ENCODE measurements at places on chromosomes 13 and 19.

DNA sequence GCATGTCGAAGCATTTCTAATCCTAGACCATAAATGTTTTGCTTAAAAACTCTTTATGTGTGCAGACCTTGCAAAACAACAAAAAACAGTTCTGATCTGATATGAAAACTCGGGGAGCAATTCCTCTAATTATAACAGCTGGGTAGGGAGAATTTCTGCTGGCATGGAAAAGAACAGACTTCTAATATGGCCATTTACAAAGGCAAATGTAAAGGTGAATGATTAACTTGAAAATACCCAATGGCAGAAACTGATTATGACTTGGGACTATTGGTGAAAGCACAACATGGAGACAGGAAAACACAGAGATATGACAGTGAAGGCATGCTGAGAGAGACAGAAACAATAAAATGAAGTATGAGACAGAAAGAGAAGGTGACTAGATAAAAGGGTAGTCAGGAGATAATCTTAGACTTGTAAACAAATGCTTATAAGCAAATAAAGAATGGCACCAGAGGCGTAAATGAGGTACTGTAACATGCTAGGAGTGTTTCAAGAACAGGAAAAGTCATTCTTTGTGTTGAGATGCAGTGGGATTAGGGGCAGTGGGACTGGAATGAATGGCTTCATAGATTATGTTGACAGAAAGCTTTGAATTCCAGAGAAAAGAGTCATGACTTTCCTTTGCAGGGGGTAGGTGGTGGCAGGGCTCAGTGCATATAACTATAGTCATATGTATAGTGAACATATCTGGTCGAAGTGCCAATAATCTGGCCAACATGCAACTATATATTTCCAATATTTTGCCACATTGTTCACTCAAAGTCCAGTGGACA is 393.0 kb downstream of the ITGBL1 start:
- no peak for DNase-seq

- peak; percentile 86 for DNase-seq
These were observed 4.8 kb downstream of the IER2 start for GRCh38 chr19:13154911-13155471.

- no peak for DNase-seq
These were observed 2.3 kb downstream of the TFDP1 start for GRCh38 chr13:113586661-113587479.

DNA sequence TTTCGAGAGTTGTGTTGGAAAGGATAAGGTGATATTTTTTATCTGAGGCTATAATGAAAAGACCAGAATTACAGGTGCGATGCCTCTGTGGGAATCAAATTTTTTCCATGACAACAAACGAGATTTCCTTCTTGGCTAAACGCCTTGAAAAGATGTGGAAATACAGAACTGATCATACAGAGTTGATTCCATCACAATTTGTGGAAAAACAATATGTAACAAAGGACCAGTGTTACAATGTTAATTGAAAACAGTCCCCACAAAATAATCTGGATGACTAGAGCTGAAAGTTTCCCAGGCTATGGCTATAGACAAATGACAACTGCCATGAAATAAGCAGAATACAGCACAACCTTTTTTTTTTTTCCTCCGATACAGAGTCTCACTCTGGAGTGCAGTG is 628.9 kb downstream of the DIAPH3 start:
- DNase-seq = no peak

- peak; percentile 57 for DNase-seq
These were observed 661.7 kb upstream of the SLITRK1 start for GRCh38 chr13:84543962-84544361.

DNA sequence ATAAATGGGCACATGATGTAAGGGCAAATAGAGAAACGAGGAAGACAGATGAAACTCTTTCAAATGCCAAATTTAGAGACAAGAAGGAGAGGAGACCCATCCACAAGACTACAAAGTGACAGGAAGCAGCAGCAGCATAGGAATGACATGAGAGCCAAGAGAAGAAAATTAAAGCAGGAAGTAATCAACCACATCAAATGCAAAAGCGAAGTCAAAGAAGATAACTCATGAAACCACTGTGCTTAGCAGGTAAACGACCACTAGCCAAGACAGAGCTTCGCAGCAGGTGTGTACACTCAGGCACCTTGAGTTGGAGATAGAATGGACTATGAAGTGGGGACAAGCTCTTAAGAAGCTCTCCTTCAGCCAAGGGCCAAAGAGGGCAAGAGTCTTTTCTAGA is 64.1 kb downstream of the KLF12 start:
- DNase-seq = no peak

DNA sequence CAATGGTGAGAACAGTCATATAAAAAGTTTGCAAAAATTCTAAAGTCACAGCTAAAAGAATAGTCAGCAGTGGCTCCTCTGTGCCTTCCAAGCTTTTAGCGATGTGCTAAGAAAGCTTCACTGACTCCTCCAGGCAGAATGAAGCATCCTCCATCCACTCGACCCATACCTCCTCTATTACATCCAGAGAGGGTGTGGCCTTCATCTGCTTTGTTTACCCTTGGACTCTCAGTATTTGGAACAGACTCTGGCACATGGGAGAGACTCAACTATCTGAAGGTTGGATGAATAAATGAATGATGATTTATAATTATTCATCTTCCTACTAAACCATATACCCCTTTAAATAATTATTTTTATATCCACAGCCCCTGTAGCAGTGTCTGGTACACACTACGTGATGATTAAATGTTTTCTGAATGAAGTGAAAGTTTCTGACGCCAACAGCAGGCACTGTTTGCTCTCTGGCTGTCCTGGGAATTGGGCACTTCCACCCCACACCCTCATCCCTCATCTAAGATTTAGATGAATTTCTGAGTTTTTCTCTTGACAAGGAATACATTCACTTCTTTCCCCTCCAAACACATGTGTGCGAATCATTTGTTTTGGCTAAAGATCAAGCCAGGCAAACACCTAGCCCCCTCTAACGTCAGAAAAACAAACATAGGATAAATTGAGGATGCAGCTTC is 93.9 kb downstream of the NUFIP1 start:
- no peak for DNase-seq

GRCh38 chr13:79070343-79070974 is 335.6 kb downstream of the RBM26 start:
- no peak for DNase-seq

GRCh38 chr13:46893798-46894560 is 2.9 kb downstream of the HTR2A start:
- DNase-seq = peak; percentile 84

DNA sequence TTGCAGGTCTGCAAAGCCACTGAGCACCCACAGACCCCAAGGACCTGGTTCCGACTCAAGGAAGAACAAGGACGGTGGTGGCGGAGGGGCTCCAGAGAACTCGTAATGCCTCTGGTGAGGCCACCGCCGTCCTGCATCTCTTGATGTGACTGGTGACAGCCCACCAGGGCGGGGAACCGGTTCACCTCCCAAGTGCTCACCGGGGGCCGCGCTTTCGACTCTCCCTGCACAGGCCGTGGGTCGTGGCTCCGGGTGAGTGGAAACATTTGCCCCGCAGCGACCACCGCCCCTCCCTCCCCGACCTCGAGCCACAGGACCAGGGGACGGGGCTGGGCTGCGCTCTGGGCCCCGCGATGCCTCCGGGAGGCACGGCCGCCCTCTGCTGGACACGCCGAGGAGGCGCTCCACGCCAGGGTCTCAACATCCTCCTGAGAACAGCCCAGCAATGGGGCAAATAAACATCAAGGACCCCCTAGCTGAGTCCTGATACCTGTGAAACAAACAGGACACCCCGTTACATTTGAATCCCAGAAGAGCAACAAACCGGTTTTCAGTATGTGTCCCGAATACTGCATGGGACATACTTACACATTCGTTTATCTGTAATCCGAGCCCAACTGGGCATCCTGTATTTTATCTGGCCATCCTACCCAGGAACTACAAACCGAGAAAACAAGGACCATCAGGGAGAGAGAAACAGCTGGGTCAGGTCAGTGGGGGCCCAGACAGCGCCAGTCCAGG is 3.9 kb upstream of the PLPP2 start:
- no peak for DNase-seq

- no peak for DNase-seq
These were observed 16.3 kb upstream of the GSX1 start for GRCh38 chr13:27775943-27776342.

- peak; percentile 35 for DNase-seq
These were observed 81.1 kb downstream of the ZNF429 start for GRCh38 chr19:21586311-21587116.

GRCh38 chr19:46426035-46426505 is 2.7 kb downstream of the PNMA8C start:
- peak; percentile 66 for DNase-seq

GRCh38 chr19:1805401-1806183 is 6.5 kb downstream of the ATP8B3 start:
- no peak for DNase-seq

DNA sequence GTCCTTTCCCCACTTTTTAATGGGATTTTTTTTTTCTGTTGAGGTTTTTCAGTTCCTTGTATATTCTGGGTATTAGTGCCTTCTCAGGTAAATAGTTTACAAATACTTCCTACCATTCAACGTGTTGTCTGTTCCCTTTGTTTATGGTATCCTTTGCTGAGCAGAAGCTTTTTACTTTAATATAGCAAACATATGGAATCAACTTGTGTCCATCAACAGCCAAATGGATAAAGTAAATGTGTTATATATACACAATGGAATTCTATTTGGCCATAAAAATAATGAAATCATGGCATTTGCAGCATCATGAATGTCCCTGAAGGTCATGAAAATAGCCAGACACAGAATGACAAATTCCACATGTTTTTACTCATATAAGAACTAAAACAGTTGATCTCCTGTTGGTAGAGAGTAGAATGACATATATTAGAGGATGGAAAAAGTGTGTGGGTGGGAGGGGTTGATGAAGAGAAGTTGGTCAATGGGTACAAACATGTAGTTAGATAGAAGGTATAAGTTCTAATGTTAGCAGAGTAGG is 500.8 kb downstream of the SLITRK6 start:
- DNase-seq = no peak

- no peak for DNase-seq
These were observed 84.9 kb downstream of the ZIC5 start for GRCh38 chr13:99886706-99887105.

GRCh38 chr19:6720369-6721137 is at the start of gene C3:
Gene C3, minus strand, starts transcription at chr19:6720650. Its CDS starts 61 bp downstream, at chr19:6720589.
- peak; percentile 58 for DNase-seq

DNA sequence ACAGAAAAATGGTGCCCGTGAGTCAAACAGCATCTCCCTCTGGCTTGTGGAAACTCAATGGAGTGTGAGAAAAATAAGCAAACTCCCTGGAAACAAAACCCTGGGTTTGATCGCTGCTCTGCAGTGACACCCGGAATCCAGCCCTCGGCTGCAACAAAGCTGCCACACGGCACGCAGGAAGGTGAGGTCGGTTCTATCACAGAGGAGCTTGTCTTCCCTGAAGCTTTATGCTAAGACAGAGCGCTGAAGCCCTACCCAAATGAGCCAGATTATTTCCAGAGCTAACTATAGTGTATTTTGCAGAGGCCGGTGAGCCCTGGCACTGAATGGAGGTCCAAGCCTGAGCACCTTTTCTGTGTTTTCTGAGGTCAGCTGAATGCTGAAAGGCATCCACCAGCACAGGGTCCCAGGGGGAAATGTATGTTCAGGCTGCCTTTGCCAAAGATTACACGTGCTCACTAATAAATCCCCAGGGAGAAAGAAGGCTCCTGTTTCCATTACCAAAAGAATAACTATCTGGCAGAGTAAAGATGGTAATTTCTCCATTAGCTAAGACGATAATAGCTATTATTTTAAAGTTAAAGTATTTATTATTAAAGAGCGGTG is 77.8 kb downstream of the TSHZ3 start:
- DNase-seq = no peak

- DNase-seq = no peak
These were observed 399.1 kb upstream of the GPC6 start for GRCh38 chr13:92827503-92827902.

- no peak for DNase-seq
These were observed 12.1 kb upstream of the ANGPTL8 start for GRCh38 chr19:11227195-11227886.

DNA sequence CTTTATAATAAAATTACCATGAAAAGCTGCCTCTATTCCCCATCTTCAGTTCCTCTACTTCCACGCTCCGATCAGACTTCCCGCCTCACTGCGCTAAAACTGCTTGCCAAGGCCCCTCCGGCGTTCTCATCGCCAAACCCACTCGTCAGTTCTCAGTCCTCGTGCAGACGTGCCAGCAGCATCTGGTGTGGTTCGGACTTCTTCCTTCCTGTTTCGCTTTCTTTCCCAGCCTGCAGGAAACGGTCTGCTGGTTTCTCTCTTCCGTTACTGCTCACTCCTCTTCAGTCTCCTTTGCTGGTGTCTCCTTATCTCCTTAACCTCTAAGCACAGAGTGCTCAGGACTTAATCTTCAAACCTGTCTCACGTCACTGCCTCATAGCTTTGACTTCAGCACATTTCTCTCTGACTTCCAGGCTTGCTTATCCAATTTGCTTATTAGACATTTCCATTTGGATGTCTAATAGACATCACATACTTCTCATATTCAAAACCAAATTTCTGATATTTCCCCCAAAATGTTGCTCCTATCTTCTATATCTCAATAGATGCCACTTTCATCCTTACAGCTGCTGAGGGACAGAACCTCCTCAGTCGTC is 40.3 kb downstream of the RCBTB2 start:
- peak; percentile 87 for DNase-seq

DNA sequence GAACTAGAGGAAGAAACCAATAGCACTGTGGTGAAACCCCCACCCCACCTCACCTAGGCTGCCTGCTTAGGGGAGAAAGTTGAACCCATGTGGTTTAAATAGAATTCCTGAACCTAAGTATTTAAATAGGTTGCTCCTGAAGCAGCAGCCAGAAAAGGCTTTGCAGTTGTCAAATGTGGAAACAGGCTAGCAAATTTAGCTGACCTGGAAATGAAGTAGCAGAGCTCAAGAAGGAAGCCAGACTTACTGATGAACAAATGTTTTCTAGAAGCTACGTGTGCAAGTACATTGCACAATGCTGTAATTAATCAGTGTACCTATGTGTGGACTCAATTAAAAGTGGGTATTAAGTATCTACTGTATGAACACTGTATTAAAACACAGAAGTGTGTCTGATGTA is 61.3 kb downstream of the SCEL start:
- DNase-seq = no peak

DNA sequence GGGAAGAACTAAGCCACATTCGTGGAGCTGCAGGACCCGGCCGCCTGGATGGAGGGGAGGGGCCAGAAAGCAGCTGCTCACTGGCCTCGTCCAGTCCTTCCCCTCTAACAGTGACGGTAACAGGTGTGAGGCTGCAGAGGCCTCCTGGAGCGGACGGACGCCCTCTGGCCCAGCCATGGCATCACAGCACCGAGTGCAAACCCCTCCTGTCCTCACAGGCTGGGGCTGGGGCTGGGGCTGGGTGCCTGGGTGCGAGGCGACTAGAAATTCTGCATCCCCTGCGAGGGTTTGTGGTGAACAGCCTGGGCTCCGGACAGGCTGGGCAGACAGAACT is 3.6 kb downstream of the MICOS13 start:
- DNase-seq = no peak

GRCh38 chr13:46176756-46177155 is 5.2 kb downstream of the LCP1 start:
- DNase-seq = peak; percentile 47

- DNase-seq = peak; percentile 63
These were observed 244.4 kb upstream of the MAB21L1 start for GRCh38 chr13:35720690-35721554.

Data from umbilical cord (tissue), 2 donors.